Hematopoietic multipotent progenitor cell treated with erythropoietin and hydrocortisone succinate and interleukin-3 and kit ligand, for 8 days (in vitro differentiated cells): ENCODE measurements at places on chromosomes 2 and 18.

DNA sequence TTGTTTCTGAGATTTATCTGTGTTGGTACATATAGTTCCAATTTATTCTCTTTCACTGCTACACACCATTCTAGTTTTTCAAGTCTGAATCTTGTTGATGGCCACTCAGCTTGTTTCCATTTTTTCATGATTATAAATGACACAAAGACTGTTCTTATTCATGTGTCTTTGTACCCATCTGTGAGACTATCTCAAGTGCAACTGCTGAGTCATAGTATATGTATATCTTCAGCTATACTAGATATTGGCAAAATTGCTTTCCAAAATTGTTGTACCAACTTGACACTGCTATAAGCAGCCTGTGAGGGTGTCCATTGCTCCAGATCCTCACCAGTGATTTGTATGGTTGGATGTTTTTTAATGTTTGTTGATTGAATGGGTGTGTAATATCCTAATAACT is 37.2 kb upstream of the RTN4 start:
- DNase-seq: peak; percentile 60

DNA sequence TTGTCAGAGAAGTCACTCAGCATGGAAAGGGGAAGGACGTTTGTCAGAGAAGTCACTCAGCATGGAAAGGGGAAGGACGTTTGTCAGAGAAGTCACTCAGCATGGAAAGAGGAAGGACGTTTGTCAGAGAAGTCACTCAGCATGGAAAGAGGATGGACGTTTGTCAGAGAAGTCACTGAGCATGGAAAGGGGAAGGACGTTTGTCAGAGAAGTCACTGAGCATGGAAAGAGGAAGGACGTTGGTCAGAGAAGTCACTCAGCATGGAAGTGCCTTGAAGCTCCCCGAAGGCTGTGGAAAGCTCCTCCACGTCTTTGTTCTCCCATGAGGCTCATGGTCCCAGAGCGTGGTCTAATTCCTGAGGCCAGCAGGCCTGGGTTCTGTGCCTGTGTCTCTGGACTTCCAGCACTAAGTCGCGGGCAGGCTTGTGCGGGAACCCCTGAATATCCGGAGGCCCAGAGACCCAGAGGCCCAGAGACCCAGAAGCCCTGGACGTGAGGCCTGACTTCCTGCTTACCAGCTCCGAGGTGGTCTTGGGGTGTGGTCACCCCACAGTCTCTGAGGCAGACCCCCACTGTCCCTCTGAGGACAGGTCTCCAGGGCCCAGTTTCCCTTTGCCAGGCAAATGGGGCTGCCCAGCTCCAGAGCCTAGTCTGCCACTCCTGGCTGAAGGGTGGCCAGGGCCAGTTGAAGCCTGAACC is 70.4 kb upstream of the TWIST2 start:
- DNase-seq: no peak

GRCh38 chr2:240650254-240650965 is 25.1 kb downstream of the GPR35 start:
- no peak for DNase-seq

DNA sequence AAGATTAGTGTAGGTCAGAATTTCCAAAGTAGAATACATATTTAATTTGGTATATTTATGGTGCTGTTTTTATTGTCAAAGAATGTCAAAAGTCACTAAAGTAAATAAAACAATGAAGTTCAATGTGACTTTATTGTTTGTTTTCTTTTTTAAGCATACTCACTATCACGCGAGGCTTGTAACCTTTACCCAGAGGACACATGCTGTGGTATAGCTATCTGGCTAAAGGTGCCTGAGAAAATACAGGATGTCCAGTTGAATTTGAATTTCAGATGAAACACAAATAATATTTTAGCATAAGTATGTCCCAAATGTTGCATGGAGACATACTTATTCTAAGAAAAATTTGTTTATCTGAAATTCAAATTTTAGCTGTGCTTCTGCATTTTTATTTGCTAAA is 103.3 kb upstream of the KLF7 start:
- no peak for DNase-seq

GRCh38 chr2:170812710-170813600 is 3.7 kb upstream of the GAD1 start:
- peak; percentile 81 for DNase-seq

DNA sequence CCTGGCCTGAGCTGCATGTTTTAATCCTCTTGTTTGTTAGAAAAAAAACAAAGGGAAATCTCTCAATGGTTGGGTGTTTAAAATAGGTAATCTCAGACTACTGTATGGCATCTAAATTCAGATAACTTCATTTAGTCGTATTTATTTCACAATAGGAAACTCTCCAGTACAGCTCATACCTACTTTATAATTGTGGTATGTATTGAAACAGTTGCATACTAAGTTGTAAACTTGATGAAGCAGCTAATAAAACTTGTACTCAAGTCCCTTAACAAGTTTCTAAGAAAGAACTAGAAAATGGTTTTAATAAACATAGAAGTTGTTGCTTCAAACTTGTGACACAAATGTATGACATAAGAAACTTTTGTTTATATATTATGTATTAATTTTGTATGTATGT is 334.5 kb downstream of the PTPRM start:
- DNase-seq: no peak

DNA sequence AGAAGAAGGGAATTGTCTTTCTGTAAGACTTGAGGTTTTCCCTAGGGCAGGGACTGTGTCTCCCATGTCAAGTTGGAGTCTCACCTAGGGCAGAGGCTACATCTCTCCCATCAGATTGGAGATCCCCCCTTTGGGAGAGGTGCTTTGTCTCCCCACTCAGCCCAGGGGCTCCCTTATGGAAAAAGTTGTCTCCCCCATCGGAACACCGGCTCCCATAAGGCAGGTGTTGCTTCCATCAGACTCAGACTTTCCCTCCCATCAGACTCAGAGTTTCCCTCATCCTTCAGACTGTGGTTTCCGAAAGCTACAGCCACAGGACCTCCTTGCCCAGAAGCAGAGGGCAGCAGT is 5.8 kb downstream of the ANKRD53 start:
- no peak for DNase-seq

GRCh38 chr2:80022018-80022417 is 282.5 kb downstream of the LRRTM1 start:
- DNase-seq: no peak

DNA sequence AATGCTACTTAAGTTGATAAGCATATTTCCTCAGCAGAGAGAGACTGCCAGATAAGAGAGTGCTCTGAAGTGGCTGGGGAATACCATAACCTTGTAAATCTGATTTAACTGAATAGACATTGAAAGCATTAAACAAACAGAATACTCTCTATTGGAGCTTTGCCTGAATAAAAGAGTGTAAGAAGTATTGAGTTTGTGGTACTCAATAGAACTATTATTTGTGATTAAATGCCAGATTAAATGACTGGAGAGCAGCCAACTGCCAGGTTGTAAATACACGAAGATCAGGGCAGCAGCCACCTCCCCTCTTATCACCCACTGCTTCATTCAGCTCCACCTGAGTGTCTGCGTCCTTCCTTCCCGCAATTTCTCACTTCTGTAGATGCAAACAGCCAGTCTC is 373.6 kb downstream of the DCDC2C start:
- no peak for DNase-seq
